HEK293T (cell line): ENCODE measurements at places on chromosomes 6 and 20.

DNA sequence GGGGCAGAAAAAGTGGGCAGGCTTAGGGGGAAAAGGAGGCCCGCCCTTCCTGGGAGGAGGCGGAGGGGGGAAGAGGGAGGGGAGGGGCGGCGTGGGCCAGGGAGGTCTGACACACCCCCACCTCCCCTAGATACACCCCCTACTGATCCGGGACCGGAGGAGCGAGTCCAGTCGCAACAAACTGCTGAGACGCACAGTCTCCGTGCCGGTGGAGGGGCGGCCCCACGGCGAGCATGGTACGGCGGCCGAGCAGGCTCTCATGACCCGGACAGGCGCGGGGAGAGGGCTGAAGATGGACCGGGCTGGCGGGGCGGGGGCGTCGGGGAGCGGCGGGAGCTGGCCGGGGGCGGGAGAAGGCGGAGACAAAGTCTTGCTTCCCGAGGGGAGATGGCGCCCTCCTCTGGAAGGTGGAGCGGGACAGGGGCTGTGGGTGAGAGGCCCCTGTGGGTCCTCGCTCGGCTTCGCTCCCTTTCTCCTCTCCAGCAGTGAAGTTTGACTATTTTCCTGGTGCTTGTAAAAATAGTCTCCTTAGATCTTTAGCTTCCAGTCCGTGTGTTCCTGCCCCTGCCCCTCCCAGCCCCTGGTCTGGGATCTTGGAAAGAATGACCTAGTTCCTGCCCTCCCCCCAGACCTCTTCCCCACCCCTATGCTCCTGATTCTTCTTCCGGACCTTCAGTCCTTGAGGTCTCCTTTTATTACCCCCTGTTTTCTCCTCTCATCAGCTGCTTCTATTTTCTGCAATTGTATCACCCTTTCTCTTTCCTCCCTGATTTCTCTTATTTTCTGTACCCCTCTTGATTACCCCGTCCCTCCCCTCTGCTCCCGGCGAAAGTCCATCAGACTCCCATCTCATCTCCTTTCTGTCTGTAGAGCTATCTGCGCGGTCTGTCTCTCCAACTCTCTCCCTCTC, 6.1 kb downstream of the SYNGAP1 start:
- peak; percentile 84 for DNase-seq

DNA sequence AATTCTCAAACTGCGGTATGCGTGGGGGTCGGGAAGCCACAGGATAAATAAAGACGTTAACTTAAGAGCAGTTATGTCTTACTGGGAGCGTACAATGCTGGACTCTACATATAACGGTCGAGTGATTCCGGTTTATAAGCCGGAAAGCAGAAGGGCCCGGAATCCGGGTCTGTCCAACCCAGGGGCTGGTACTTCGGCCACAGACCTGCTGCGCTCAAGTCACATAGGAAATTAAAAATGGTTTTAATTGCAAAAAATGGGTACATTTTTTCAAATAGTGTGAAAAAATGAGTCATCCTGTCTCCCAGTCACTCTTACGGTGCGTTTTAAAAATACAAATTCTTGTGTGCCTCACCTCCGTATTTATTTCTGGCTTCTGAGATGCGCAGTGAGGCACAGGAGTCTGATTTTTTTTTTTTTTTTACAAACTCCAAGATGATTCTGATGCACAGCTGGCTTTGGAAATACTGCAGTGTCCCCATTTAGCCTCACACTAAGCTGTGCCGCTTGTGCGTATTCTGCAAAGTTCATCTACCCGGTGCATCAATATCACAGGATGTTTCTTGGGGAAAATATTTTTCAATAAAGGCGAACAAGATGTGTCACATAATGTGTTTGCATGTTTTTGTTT, 1.0 kb downstream of the PCIF1 start:
- no peak for DNase-seq

DNA sequence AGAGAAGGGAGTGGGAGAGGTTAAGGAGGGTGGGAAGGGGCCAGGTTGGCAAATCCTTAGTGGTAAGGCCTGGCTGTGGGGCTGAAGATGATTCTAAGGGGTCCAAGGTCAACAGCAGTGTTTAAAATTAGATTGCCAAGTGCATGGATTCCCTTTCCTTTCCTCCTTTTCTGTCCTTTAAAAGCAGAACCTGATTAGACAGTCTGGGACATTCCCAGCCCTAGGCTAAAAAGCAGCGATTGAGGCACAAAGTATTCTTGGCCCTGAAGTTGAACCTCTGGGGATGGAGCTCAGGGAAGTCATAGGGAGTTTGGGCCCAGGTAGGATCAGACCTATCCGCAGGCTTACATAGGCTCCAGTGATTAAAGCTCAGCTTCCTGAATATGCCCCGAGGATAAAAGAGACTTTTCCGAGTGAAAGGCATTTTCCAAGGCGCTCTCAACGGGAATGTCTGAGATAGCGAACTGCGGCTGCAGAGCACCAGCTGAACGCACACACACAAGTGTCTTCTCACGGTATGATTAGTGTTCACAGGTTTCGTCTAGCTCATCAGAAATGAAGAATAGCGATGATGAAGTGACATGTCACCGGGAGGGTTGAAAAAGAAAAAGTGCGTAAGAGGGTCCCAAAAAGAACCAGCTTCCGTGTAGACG, 787 bp upstream of the CARMIL1 start:
- no peak for DNase-seq

DNA sequence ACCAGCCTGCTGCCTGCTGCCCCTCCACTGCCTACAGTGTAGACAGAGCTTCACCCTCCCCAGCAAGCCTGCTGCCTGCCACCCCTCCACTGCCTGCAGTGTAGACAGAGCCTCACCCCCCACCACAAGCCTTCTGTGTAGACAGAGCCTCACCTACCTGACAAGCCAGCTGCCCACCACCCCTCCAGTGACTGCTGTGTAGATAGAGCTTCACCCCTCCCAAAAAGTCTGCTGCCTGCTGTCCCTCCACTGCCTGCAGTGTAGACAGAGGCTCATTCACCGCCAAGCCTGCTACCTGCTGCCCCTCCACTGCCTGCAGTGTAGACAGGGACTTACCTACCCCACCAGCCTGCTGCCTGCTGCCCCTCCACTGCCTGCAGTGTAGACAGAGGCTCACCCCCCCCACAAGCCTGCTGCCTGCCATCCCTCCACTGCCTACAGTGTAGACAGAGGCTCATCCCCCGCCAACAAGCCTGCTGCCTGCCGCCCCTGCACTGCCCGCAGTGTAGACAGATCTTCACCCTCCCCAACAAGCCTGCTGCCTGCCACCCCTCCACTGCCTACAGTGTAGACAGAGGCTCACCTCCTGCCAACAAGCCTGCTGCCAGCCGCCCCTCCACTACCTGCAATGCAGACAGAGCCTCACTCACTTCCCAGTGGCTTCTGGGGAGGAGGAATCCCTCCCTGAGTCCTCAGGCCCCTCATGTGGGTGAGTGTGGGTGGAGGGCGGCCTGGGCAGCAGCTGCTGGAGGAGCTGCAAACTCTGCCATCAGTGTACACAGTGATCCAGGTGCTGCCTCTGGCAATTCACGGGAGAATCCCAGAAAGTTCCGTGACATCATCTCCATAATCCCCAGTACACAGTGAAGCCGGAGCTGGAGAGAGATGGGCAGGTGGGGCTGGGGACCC, 140.9 kb downstream of the DLL1 start:
- DNase-seq, result no peak

DNA sequence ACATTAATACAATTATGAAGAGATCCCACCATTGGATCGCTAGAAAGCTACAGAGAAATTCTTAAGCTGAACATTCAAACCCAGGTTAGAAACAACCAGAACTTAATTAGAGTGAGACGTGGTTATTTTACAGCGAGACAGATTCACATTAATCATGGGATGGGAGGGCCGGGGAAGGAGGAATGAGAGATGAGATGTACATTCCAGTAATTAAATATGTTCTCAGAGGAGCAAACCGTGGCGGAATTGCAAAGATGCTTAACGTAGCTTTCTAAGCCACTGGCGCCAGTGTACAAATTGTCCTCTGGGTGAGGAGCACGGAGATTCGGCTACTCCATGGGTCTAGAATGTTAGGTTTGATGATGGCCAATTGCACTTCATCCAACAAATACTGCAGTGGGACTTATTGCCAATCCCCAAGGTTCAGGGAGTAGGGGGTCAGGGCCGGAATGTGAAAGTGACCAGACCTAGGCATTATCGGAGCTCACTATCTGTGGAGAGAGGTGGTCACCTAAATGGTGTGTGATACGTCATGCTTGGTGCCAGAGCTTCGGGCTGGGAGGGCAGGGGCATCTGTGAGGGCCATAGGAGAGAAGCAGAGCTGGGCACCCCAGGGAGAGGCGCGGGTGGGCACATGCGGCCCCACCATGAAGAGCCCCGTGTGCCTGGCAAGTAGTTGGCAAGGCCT, 114.7 kb downstream of the EDN3 start:
- no peak for DNase-seq

- DNase-seq, result no peak
Observed at GRCh38 chr20:49853640-49854039, 41.0 kb downstream of the SLC9A8 start.

GRCh38 chr20:34922654-34923381, 32.8 kb downstream of the GSS start:
- no peak for DNase-seq
